ENCODE measurements at places on chromosomes 12 and 14.

- DNase-seq: no peak
Measured at GRCh38 chr12:49651855-49652254, 28.5 kb downstream of the PRPF40B start.

GRCh38 chr12:81863406-81863805 lies 104.3 kb upstream of the PPFIA2 start:
- DNase-seq: no peak

GRCh38 chr12:98769068-98769467 lies 124.0 kb downstream of the APAF1 start:
- no peak for DNase-seq

DNA sequence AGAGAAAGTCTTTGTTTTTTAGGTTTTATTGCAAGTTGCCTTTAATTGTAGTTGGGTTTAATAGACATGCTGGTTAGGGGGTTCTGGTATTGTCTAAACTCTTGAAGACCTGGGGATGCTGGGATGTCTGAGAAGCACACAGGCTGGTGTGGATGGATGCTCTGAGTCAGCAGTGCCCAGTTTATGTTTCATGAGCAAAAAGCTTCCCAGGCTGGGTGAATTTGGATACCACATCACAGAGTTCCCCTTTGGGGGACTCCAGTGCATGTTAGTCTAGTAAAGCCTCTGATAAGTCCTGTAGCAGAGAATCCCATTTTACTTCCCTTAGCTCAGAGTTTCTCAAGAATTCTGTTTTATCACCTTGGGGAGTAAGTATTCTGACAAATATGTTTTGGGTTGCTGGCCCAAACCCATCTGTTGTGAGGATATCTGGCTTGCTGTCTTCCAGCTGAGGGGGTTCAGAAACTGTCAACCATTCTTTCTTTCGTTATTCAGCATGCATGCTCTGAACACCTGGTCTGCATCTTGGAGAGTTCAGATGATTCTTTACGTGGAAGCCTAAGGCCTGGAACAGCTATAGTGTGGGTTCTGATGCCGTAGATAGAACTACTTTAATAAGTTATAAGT lies 509.1 kb downstream of the VRK1 start:
- DNase-seq: no peak

DNA sequence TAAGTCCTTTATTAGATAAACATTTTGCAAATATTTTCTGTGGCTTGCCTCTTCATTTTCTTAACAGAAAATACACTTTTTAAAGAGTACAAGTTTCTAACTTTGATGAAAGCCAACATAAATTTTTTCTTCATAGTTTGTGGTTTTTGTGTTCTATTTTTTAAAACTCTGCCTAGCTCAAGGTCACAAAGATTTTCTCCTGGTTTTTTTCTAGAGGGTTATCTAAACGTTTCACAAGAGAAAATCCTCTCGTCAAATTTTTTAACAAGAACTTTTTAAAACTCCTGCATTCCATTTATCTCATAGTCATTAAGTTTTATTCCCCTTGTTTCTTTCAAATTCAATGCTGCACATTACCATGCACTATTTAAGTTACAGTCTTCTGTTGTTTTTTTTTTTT lies 8.2 kb downstream of the AREL1 start:
- DNase-seq: no peak

GRCh38 chr12:91441246-91441645 lies 258.6 kb upstream of the DCN start:
- DNase-seq: no peak

DNA sequence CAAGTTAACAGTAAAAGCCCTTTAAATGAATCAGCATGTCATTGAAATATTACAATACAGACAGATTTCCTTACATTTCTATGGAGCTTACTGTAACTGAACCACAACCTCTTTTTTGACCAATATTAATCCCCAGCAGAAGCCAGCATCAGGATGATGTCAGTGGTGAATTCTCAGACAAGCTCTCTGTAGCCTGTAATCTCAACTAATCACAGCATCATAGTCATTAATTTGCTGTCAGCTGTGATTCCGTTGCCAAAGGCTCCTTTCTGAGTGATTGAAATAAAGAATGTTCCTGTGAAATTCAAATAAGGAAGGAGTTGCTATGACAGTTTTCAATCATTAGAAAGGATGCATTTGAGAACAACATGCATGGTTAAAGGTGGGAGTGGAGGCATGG lies 323.1 kb downstream of the PDZRN4 start:
- DNase-seq: no peak

- DNase-seq: no peak
Measured at GRCh38 chr14:101965770-101966722, 1.7 kb downstream of the DYNC1H1 start.

Measured in activated naive CD4-positive, alpha-beta T cell treated with anti-CD3 and anti-CD28 coated beads, Interleukin-2, amount 50 U/mL, for 72 hours (primary cell).